ENCODE measurements at places on chromosomes 7 and 10. TPM values are rescaled to one million over a fixed set of nuclear protein-coding genes. Genes with fewer than 3 reads are reported as not detected.
A peak's percentile ranks its signal among the peaks of the same experiment; 100 is the strongest.

GRCh38 chr7:155374276-155375252, 76.9 kb downstream of the INSIG1 start:
- no peak for DNase-seq

DNA sequence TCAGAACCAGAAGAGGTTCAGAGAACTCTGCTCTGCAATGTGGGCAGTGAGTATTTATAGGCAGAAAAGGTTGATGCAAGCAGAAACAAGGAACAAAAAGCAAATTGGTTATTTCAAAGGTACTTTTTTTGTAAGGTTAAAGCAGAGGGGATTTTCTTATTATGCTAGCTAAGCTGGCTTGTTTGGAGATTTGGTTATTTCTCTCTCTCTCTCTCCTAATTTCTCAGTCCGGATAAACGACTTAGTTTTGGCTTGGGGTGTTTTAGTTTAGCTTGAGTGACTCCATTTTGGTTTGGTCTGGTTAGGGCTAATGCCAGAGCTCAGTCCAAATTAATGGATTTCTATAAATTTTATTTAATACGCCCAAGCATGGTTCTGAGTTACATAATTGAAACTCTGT, 566.8 kb downstream of the SH2D4B start:
- DNase-seq, result no peak

Gene EMX2
- total RNA-seq, result not detected

Gene GOLGA7B
- 0.11 TPM for total RNA-seq

Gene TDRD1
- total RNA-seq, result not detected

Gene MYH16
- total RNA-seq, result not detected

DNA sequence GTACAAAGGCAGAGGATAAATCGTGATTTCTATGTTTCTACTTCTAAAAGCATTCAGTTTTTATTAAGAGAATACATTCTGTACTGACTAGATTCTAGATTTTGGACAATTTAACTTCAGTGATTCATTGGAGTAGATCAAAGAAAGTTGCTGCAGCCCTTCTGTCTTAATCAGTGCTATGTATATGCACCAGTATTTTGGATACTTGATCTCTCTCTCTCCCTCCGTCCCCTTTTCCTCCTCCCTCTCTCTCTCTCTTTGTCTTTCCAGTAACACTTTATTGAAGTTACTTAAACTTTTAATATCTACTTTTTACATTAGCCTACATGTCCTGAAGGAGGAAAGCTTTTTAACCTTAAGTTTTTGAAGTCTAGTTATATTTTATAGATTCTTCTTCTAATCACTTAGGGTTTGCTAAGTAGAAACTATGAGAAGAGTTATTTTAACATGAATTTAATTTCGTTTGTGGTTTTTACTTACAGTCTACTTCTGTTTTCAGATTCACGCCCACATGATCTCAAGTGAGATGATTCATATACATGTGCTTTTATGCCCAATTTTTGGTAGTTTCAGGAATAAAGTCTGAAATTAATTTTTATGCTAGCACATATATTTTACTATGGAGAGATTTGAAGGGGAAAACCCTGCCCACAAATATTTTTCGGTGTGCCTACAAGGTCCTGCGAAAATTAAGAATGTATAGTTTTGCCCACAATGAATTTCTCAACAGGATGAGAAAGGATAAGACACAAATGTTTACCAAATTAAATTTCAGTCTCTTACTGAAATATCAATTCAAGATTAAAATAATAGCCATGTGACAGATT, 9.1 kb downstream of the MDFIC start:
- no peak for DNase-seq

DNA sequence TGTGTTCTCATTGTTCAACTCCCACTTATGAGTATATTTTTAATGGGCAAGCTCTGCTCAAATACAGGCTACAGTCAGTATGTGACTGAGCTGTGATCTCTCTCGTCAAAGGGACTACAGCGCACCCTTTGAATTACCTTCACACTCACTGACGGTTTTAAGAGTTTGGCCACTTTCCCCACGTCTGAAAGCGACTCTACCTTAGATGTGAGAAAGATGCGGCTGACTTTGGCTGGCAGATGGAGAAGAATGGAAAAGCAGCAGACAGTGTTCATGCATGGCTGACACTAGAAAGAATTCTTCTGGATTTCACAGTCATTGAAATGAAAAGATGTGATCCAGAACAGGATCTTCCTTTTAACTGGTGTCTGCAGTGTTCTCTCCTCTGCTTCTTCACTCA, 2.0 kb upstream of the ATRNL1 start:
- no peak for DNase-seq

DNA sequence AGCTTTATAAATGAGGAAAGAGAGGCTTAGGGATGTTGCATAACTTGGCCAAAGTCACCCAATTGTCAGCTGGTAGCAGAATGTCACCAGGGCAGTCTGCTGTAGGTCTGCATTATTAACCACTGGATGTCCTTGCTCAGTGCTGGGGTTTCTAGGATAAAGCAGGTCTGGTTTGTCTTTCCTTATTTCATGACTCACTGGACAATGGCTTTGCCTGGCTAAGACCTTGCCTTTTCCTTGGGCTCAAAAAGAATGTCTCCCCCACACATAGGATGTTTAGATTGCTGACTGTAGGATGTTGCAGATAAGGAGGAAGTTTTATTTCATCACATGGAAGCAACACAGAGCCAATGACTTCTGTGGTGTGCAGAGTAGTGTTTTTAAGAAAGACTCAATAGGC, 29.4 kb downstream of the WDFY4 start:
- no peak for DNase-seq

DNA sequence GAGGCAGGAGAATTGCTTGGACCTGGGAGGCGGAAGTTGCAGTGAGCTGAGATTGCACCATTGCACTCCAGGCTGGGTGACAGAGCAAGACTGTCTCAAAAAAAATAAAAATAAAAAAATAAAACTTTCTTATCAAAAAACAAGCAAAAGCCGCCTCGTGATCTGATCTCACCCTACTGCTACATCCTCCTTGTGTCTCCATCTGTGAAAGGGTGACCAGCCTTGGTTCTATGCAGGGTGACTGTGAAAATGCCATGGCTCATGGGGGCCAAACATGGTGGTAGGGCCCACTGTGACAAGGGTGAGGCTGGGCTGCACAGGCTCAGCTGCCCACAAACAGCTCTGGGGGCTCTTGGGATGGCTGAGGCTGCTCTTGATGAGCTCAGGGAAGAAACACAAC, 968 bp upstream of the OPN4 start:
- DNase-seq, result no peak

Gene ADCY1
- total RNA-seq, result 0.02 TPM

DNA sequence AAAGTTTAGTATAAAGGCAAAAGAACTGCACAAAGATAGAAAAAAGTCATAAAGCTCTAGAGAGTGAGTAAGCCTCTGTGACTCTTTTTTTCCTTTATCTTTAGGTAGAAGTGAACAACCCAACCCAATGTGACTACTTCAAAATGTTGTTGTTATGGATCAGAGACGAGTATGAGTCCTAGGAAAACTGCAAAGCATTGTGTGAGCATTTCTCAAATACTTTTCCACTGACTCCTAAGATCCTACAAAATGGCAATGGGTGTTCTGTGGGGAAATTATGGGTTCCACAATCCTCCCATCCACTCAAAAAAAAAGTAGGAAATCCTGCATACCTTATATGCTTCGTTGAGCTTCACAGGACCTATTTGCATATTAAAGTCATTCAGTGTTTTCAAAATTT, 177.1 kb downstream of the DGKI start:
- no peak for DNase-seq

Gene AASS
- 0.25 TPM for total RNA-seq

Gene CRYGN
- total RNA-seq, result not detected

GRCh38 chr7:31488562-31489203, 25.2 kb upstream of the ITPRID1 start:
- DNase-seq, result peak; percentile 77

GRCh38 chr7:112692333-112692732, 97.9 kb downstream of the TMEM168 start:
- no peak for DNase-seq

Gene P4HA1
- 23.9 TPM for total RNA-seq

DNA sequence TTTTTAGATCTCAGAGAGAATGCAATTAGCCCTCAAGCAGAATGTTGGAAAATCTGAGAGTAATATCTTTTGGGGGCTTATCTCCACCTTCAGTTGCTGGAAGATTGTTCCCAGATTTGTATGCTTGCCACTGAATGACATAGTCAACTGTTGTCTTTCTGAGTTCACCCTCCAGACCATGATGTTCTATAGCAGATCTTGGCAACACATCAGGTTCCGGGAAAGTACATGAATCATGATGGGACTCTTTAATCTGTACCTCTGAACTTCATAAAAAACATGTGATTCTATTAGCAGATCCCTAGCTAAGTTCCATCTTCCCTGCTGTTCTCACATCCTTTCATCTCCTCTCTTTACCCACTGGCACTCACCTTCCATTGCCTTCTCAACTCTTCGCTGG, 68.9 kb downstream of the PLCE1 start:
- no peak for DNase-seq

Gene MAGI2
- total RNA-seq, result 0.94 TPM

Gene COL1A2
- 5.5 TPM for total RNA-seq

DNA sequence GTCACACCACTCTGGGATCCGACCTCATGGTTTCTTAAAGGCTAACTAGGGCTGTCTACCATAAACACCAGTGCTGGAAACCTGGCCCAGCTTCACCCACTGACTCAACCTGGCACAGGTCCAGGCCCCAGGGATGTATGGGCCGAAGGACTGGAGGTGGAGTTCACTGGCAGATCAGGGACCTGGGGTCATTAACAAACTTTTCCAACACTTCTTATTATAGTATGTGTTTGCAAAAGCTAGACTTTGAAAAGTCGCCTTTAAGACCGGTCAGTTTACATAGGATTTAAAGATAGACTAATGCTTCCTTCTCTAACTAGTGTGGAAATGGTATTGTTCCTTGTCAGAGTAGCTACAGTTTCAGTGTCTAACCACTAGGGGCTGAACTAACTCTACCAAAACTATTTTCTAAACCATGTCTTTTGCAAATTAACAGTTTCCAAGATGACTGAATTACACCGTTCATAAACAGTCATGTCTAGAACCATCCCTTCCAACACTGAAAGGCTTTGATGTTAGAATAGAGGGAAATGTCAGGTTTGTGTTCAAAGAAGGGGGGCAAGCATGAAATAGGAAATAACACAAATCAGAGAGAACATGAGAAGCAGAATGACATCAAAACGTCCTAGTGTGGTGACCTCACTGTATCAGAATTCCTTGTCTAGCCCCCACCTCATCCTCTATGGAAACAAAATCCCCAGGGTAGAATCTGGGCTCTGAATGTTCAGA, 29.7 kb downstream of the STN1 start:
- peak; percentile 41 for DNase-seq

DNA sequence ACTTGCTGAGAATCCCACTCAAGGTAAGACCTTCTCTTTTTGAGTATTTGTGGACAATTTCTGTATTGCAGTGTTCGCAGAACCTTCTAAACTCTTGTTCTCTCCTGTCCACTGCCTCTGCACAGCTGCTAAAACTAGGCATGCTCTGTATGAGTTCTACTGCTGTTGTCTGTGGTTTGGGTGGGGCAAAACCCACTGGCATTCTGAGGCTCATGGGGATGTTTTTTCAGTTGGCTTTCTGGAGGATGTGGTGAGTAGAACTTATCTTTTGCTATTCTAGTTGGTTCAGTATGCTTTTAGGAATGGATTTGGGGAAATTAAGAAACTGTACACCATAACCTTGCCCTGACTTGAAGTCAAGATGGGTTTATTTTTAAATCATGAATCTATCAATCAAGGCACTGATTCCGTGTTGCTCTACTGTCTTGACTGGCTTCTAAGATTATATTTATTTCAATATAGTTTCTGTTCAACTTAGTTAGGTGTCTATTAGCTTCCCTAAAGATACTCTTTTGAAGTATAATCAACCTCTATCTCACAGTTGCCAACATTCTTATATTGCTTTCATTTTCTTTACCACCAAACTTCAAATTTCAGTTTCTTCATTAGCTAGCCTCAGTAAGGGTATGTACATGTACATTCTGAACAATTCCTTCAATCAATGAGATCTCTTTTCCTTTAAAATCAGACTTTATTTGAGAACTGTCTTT, 25.0 kb upstream of the C1GALT1 start:
- DNase-seq, result no peak

Gene LBX1
- not detected for total RNA-seq

Gene TMEM26
- total RNA-seq, result not detected

- peak; percentile 40 for DNase-seq
Measured at GRCh38 chr7:23191022-23191421, 9.2 kb downstream of the NUP42 start.

Measured in K562 (cell line).